Hindlimb muscle (tissue), 1 donor: ENCODE measurements at places on chromosomes 2 and 18. TPM values are rescaled to one million over a fixed set of nuclear protein-coding genes. Genes with fewer than 3 reads are reported as not detected.

The CDH2 gene
- polyA plus RNA-seq = 3.1 TPM

The CBLN2 gene
- polyA plus RNA-seq = 2.5 TPM

The HOXD13 gene
- polyA plus RNA-seq = not detected

The PROC gene
- 0.93 TPM for polyA plus RNA-seq

The KLHL41 gene
- polyA plus RNA-seq = 3,726 TPM

The SPDYA gene
- polyA plus RNA-seq = 1.5 TPM

The MBOAT2 gene
- 71.3 TPM for polyA plus RNA-seq

The DSG4 gene
- polyA plus RNA-seq = not detected

The MC4R gene
- polyA plus RNA-seq = 0.45 TPM

DNA sequence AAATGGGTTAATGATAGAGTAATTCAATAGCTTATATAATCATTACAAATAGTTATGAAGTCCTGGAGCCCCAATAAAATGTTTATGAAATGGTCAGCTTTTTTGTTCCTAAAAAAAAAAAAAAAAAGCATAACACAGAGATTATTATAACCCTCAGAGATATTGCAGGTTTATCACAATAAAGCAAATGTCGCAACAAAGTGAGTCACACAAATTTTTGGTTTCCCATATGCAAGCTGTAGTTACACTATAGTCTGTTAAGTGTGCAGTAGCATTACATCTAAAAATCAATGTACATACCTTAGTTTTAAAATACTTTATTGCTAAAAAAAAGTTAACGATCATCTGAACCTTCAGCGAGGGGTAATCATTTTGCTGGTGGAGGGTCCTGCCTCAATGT lies 20.0 kb downstream of the WDFY1 start:
- no peak for DNase-seq

DNA sequence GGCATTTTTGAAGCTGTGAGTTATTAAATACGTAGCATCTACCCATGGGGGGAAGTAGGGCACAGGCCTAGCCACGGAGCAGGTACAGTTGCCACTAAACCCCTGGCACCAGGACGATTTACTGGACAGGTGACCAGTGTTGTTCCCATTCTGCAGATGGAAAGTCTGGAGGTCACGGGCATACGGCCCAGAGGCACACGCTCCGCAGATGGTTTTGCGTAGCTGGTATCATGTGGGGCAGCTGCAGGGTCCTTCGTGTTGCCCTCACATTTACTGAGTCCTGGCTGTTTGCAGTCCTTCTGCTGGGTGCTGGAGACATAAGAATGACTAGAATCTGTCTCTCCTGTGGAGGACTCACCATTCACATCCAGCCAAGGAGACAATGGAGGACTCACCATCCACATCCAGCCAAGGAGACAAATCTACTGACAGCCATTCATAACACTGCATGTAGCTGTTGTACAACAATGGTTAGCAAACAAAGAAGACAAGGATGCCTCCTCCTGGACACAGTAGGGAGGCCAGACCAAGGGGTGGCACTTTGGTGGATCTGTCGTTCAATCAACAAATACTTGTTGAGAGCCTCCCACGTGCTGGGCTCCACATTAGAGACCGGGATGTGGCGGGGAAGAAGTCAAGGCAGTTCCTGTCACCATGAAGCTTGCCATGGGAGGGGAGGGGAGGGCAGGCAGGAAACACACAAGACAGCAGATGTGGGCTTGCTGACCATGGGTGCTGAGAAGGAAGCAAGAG lies 24.9 kb downstream of the TWIST2 start:
- no peak for DNase-seq

DNA sequence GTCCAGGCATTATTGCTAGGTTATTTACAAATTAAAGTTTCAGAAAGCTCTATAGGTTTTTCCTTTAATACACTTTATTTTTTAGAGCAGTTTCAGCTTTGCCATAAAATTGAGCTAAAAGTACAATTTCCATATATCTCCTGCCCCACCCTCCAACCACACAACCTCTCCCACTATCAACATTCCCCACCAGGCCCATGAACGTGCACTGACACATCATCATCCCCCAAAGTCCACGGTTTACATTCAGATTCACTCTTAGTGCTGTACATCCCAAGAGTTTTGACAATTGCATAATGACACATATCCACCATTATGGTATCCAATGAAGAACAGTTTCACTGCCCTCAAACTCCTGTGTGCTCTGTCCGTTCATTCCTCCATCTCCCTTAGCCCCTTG lies 139.4 kb downstream of the NBAS start:
- no peak for DNase-seq

GRCh38 chr2:95158891-95159619 lies 593 bp downstream of the ZNF514 start:
- peak; percentile 58 for DNase-seq

- no peak for DNase-seq
Measured at GRCh38 chr2:29420999-29421782, 306.0 kb downstream of the CLIP4 start.

DNA sequence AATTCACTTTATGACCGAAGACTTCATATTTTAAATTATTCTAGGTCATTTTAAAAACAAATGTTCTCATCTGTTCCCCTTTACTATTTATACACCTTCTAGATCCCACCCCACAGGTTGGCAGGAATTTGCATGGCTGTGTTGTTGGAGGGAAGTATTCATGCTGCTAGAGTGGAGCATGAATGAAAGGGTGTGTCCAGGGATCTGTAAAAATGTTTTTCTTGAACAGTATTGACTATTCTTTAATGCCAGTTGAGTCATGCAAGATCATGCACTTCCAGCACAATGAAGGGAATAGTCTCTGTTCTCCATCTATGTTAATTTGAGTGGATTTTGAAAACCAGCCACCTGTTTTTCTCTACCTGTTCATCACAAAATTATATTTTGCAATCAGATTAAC lies 52.0 kb upstream of the COL3A1 start:
- DNase-seq = no peak

- DNase-seq = no peak
Measured at GRCh38 chr2:141200191-141200590, 930.6 kb downstream of the LRP1B start.

- DNase-seq = no peak
Measured at GRCh38 chr2:102147935-102148334, 5.4 kb downstream of the IL1R1 start.

DNA sequence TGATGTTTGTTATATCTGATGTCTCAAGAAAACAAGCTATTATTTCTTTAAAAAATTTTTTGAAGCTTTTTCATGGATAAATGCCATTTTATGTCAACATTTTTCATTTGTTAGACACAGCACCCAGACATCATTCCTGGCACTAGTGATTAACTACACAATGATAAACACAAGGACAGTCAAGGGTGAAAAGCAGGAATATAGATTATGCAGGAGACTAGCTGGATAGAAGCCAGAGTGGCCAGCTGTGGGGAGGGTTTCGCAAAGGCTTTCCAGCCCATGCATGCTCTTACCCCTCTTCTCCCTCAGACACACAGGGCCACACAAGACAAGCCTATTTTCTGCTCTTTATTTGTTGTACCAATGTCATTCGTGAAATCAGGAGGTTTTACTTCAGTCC lies 127.1 kb upstream of the TTC39C start:
- DNase-seq = no peak

DNA sequence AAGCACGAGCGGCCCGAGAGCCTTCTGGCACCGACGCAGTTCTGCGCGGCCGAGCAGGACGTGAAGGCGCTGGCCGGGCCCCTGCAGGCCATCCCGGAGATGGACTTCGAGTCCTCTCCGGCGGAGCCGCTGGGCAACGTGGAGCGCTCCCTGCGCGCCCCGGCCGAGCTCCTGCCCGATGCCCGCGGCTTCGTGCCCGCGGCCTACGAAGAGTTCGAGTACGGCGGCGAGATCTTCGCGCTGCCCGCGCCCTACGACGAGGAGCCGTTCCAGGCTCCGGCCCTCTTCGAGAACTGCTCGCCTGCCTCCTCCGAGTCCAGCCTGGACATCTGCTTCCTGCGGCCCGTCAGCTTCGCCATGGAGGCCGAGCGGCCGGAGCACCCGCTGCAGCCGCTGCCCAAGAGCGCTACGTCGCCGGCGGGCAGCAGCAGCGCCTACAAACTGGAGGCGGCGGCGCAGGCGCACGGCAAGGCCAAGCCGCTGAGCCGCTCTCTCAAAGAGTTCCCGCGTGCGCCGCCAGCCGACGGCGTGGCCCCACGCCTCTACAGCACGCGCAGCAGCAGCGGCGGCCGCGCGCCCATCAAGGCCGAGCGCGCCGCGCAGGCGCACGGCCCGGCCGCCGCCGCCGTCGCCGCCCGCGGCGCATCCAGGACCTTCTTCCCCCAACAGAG lies 70.4 kb downstream of the ARHGEF33 start:
- DNase-seq = peak; percentile 91

DNA sequence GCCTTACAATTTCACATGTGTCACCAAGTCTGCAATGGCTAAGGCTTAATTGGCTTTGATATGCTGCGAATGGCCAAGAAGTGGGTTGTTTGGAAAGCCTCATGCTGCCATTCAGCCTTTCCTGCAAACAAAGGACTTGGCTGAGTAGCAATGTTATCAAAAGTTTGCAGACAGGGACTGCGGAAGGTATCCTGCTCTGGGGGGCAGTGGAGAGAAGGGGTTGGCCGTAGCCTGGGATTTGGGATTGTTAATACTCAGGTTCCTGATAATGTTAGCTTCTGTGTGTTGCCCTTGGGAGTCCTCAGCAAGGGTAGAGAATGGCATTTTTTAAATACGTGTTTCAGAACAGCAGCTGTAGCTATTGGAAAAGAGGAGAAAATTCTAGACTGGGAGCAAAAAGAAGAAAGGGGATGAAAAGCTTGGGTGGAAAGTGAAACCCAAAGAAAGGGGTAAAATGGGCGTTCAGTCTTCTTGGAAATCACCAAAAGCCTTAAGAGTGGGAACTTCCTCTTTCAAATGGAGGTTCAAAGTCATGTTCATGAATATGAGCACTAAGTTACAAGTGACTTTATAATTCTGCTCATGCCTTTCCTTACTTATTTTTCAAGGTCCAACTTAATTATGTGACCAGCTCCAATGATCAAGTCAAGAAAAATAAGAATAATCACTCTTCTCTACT lies 325.1 kb downstream of the RNF144A start:
- DNase-seq = no peak
